ENCODE measurements at places on chromosomes 12 and 14.

GRCh38 chr12:52044292-52044983 is 6.8 kb upstream of the NR4A1 start:
- DNase-seq = no peak

GRCh38 chr14:28584951-28585350 is 181.6 kb upstream of the FOXG1 start:
- no peak for DNase-seq

- no peak for DNase-seq
Observed at GRCh38 chr14:97267509-97267908, 470.3 kb downstream of the VRK1 start.

DNA sequence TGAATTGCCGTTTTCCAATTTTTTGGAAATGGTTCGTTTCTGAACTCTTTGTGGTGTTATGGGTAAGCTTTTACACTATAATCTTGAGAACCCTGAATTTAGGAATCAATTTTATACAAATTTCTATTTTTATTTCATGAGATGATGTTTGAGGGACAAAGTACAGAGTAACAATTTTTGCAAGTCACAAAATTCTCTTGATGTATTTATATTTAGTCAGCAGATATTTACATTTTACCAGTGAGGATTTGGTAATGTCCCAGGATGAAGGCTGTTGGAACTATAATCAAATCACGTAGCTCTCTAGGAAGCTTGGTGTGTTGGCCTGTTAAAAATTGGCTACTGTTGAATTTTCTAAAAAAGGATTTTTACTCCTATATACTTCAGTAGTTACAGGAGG is 24.2 kb downstream of the GPATCH2L start:
- no peak for DNase-seq

DNA sequence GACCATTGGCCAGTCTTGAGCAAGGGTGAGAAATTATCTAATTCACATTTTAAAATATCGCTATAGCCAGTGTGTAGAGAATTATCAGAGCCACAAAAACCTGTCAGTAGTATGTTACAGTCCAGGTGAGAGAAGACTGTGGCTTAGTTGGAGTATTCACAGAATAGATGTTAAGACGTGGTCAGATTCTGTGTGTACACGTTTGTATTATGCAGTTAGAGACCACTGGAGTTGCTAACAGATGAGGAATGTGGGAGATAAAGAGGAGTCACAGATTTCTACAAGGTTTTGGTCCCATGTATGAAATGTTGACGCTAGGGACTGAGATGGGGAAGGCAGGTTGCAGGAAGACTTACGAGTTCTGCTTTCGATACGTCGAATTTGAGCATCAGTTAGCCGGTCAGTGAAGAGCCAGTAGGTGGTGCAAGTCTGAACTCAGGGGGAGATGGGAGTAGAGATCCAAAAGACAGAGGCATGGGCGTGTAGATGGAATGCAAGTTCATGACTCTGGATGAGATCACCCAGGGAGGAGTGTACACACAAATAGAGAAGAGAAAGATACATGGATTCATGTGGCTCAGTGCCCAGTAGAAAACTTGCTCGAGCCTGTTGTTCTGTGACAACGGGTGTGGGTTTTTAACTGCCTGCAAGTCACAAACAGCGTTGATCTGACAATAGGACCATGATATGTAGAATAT is 114.8 kb upstream of the FLRT2 start:
- DNase-seq = no peak

DNA sequence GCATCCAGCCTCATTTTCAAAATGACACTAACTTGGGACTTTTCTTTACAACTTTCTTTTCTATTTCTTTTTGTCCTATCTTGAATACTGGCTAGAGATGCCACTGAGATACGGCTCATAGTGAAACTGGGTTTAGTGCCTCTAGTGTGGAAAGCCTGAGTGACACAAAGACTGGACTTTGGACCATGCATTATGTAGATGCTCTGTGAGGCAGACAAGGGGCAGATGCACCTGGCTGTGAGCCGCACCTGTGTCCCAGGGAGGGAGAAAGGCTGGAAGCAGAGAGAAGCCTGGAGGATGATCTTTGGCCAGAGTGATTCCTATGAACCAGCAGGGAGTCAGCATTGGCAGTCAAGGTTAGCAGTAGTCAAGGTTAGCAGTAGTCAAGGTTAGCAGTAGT is 852.3 kb upstream of the TMEM132C start:
- no peak for DNase-seq

GRCh38 chr12:12784911-12785814 is at the start of gene APOLD1:
Gene APOLD1, plus strand, starts transcription at chr12:12785659. Its CDS starts 33 bp downstream, at chr12:12785692.
- DNase-seq = peak; percentile 59

GRCh38 chr12:92543840-92544239 is 158.9 kb upstream of the PLEKHG7 start:
- DNase-seq = no peak

DNA sequence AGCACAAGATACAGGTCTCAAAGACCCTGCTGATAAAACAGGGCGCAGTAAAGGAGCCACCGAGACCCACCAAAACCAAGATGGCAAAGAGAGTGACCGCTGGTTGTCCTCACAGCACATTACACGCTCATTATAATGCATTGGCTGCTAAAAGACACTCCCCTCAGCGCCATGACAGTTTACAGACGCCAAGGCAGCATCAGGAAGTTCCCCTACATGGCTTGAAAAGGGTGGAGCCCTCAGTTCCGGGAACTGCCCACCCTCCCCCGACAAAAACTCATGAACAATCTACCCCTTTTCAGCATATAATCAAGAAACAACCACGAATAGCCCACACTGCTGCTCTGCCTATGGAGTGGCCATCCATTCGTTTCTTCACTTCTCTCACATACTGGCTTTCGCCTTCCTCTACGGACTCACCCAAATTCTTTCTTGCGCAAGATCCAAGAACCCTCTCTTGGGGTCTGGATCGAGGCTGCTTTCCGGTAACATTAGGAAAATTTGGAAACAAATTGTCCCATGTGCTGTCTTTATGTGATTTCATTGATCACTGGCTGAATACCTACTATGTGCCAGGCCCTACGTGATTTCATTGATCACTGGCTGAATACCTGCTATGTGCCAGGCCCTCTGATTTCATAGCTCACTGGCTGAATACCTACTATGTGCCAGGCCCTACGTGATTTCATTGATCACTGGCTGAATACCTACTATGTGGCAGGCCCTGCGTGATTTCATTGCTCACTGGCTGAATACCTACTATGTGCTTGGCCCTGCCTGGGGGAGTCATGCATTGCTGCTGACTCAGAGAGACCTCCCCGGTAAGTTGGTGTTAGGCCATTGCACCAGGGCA is 126.4 kb downstream of the PIWIL1 start:
- no peak for DNase-seq

DNA sequence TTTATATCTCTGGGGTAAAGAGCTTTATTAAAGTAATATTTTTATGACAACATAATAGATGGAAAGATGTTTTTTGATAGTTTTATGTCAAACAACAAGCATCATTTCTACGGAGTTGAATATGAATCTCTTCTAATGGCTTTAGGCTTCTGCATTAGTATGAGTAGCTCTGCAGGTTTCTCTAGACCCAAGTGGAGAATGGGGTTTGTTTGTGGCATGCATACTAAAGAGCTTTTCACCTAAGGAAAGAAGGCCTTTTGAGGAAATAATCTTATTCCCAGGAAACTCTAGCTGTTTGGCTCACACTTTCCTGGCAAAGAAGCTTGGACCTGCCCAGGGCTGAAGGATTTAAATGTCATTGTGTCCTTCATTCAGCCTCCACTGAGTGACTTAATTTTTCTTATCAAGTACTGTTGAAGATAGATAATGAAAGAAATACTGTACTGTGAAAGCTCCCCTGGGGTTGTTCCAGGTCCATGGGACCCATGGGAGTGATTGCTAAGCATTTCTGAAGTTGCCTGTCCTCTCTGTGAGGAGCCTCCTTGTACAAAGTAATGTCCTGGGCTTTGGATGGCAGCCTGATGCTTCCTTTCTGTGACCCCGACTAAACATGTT is 469.3 kb downstream of the LRIG3 start:
- no peak for DNase-seq

- no peak for DNase-seq
Observed at GRCh38 chr14:33457617-33458016, 493.3 kb downstream of the EGLN3 start.

DNA sequence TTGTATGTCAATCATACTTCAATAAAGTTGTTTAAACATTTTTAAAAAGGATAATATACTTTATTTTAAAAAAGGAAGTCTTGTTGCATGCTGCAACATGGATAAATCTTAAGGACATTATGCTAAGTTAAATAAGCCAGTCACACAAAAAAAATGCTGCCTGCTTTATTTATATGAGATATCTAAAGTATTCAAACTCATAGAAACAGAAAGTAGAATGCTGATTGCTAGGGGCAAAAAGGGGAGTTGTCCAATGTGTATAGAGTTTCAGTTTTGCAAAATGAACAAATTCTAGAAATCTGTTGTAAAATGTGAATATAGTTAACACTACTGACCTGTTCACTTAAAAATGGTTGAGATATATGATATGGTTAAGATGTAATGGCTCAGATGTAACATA is 8.7 kb downstream of the KLRC4 start:
- no peak for DNase-seq

GRCh38 chr14:75338398-75338797 is 59.8 kb downstream of the FOS start:
- DNase-seq = no peak

Data from activated CD4-positive, alpha-beta T cell treated with anti-CD3 and anti-CD28 coated beads, Interleukin-2, Interleukin-4, amounts not matched to agents 100 ng/mL and 50 ng/mL, durations not matched to agents 16 hours and 8 hours (primary cell).